ENCODE measurements at places on chromosomes 13 and 19.

- DNase-seq, result no peak
Measured at GRCh38 chr13:39935155-39935554, 279.7 kb downstream of the COG6 start.

- no peak for DNase-seq
Measured at GRCh38 chr13:32790731-32791130, 204.5 kb downstream of the PDS5B start.

DNA sequence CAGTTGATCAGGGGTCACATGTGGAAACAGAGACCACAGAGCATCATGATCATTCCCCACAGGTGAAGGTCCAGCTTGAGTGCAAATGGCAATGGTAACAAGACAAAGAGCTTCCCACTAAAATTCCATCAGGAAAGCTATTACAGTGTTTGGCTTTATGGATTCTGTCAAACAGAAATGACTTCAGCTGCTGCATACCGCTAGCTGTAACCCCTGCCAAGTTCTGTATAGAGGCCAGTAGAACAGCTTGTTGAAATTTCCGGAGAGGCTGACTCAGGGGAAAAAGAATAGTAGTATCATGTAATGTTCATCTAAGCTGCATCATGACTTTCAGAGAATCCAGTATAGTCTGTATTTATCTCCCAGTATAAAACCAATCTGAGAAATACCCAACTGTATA lies 1704.7 kb downstream of the SLITRK5 start:
- DNase-seq, result no peak

GRCh38 chr19:2446381-2446780 lies 10.4 kb downstream of the LMNB2 start:
- no peak for DNase-seq

DNA sequence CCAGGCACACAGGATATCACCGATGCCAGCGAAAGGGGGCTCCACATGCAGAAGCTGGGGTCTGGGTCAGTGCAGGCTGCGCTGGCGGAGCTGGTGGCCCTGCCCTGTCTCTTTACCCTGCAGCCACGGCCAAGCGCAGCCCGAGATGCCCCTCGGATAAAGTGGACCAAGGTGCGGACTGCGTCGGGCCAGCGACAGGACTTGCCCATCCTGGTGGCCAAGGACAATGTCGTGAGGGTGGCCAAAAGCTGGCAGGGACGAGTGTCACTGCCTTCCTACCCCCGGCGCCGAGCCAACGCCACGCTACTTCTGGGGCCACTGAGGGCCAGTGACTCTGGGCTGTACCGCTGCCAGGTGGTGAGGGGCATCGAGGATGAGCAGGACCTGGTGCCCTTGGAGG lies 7.2 kb downstream of the NCAN start:
- no peak for DNase-seq

- no peak for DNase-seq
Measured at GRCh38 chr13:29716493-29716892, 121.0 kb upstream of the SLC7A1 start.

DNA sequence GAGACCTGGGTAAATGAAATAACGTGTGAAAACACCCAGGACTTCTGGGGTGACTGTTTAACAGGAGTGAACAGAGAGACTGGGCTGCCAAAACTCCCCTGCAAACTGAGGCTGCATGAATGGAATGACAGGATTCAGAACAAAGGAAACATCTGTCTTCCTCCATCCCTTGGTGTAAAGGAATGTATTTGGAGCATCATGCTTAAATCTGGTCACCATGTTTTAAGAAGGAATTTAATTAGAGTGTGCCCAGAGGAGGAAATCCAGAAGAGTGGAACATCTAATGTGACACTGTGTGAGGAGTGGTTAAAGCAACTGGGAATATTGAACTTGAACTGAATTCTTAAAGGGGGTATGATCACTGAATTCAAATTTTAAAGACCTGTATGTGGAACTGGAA lies 437.2 kb downstream of the LIG4 start:
- no peak for DNase-seq

DNA sequence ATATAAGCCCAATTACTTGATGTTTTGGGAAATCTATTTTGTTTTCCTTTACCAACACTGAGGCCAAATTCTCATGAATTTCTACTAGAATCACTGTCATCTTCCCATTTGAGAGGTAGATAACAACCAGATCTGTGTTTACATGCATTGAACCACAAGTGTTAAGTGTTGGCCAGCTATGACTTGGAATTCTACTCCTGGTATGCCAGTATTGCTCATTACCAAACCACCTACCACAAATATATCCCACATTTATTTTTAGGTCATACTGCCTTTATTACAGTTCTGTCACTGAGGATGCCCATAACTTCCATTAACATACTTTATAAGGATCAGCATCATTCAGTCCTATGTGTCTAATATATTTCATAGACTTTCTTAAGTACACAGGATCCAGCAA lies 328.9 kb downstream of the DIAPH3 start:
- no peak for DNase-seq

DNA sequence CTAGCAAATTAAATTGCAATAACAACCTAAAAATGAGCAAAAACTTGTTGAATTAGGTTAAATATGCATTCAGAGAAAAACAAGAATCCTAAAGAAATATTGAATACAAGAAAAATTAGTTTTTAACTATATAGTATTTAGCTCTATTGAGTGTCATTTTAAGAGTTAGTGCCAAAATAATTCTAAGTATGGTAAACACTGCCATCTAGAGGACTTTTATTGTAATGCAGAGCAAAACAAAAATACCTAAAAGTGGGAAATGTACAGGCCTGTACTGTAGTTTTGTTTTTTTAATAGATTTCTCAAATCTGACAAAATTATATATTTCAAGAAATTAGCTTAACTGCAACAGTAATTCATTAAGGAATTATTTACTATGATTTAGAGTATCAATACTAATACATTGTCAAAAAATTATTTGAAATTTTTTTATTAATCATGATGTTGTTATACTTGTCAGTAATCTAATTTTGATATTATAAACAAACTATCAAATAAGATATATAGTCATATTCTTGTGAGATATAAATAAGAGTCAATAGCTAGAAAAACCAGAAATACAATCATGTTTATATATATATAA lies 8.2 kb upstream of the PCDH9 start:
- DNase-seq, result no peak

- no peak for DNase-seq
Measured at GRCh38 chr19:291561-292280, 518 bp upstream of the PLPP2 start.

- DNase-seq, result no peak
Measured at GRCh38 chr19:5672708-5673459, 7.4 kb downstream of the MICOS13 start.

DNA sequence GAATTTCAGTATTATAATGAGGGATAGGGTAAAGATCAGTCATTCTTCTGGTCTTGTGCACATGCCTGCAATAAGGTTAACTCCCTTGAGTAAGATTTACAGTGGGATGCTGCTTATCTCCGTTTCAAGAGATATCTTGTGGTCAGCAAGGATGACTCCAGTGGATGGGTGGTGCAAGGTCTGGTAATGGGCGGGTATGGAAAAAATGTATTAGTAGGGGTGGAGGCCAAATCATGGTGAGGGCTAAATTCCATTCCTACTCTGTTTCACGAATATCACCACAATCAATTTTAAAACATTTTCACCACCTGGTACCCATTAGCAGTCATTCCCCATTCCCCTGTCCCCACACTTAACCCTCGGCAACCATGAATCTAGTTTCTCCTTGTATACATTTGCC lies 40.6 kb downstream of the CCDC122 start:
- no peak for DNase-seq

- DNase-seq, result no peak
Measured at GRCh38 chr13:37833411-37833810, 36.2 kb downstream of the TRPC4 start.

DNA sequence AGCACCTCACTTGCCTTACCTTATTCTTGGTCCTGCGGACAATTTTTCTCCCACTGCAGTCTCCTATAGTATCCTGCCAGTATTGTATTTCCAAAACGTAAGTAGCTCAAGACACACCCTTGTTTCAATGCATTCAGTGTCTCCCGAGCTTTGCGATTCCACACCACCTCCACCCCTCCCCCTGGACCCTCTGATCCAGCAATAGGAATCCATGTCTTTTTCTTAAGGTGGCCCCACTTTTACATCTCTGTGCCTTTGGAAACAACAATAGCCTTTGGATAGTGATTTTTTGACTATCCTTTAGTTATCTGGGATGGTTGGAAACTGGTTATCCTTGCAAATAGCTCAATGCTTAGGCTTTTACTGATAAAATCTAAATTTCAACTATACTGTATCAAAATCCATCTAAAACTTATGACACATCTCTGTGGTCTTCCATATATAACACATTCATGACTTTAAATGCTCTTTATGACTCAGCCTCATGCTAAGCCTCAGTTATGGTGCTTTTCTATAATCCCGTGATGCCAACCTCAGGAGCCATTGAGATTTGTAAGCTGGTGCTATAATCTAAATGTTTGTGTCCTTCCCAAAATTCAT lies 27.1 kb downstream of the FAM216B start:
- DNase-seq, result no peak

GRCh38 chr13:69331245-69331644 lies 776.4 kb upstream of the ATXN8OS start:
- no peak for DNase-seq

GRCh38 chr19:7783991-7784423 lies 21.0 kb downstream of the CLEC4M start:
- DNase-seq, result no peak

GRCh38 chr19:50199259-50199555 lies 4.2 kb upstream of the MYH14 start:
- DNase-seq, result no peak

GRCh38 chr19:18294467-18294864 lies 13.0 kb upstream of the JUND start:
- peak; percentile 88 for DNase-seq

DNA sequence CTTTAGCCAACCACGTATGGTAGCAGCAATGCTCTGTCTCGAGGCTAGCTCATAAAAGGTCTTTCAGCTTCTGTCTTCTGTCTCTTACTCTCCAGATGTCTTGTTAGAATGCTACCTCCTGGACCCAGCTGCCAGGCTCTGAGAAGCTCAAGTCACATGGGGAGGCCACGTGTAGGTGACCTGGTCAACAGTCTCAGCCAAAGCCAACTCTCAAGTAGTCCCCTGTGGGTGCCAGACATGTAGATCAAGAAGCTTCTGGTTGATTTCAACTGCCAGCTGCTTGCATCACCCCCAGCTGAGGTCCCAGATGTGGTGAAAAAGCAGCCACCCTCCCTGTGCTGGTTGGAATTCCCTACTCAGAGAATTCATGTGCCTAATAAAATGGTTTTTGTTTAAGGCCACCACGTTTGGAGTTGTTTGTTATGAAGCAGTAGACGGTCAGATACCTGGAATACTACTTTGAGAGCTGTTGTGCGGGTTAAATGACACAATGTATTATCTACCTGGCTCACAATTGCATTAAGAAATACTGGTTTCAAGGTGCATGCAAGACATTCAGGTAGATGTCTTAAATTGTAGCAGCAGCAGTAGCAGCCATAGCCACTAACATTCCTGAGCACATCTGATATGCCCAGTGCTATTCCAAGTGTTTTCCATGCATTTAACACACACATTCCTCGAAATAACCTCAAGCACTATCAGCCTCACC lies 131.0 kb upstream of the RFC3 start:
- DNase-seq, result no peak

- DNase-seq, result no peak
Measured at GRCh38 chr19:13670846-13671245, 93.5 kb upstream of the MRI1 start.

GRCh38 chr13:110138010-110138699 lies 168.8 kb downstream of the COL4A1 start:
- peak; percentile 48 for DNase-seq

GRCh38 chr13:24168392-24168750 lies 7.9 kb downstream of the SPATA13 start:
- DNase-seq, result no peak

DNA sequence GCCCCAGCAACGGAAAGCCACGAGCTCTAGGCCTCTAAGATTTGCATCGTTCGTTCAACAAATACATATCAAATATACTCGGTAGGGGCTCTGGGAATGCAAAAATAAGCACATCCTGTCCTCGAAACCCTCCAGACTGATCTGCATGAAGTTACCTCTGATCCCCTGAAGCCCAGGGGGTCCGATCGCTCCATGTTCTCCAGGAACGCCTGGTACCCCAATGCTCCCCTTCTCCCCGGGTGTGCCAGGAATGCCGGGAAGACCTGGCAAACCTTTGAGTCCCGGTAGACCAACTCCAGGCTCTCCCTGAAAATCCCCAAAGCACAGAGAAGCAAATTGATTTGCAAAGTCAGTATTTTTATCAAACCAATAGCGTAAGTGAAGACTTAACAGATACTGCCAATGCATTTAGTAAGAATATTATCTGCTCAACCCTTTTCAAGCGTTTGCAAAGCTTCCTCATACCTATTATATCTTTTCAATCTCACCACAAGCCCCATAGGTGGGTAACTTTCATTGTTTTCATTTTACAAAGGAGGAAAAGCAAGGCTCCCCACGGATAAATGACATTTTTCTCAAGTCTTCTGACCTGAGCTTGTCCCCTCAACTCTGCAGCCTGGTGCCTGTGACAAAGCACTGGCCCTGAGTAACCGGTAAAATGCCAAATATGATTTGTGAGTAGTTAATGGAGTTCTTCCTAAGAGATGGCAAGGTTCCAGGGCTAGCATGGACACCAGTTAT lies 127.7 kb downstream of the COL4A1 start:
- no peak for DNase-seq

GRCh38 chr13:94327318-94327717 lies 152.2 kb downstream of the DCT start:
- DNase-seq, result no peak

DNA sequence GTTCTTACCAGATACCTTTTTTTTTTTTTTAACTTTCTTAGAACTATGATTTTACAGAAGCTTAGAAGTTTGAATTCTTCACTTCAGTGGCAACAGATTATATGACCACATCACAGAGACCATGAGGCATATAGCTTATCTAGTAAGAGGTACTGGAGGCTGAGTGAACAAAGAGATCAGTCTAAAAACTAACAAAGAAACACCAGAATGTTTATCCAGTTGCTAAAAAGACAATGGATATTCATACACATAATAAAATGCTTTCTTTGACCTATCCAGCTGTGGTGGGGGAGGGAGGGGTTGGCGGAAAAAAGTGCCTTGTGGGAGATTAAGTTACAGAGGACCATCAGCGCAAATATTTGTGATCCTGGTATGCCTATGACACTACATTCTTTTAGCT lies 34.7 kb upstream of the SLITRK6 start:
- DNase-seq, result no peak

- DNase-seq, result no peak
Measured at GRCh38 chr13:87676254-87677042, 5.3 kb downstream of the SLITRK5 start.

- DNase-seq, result no peak
Measured at GRCh38 chr13:81986308-81986707, 1645.4 kb upstream of the SPRY2 start.

DNA sequence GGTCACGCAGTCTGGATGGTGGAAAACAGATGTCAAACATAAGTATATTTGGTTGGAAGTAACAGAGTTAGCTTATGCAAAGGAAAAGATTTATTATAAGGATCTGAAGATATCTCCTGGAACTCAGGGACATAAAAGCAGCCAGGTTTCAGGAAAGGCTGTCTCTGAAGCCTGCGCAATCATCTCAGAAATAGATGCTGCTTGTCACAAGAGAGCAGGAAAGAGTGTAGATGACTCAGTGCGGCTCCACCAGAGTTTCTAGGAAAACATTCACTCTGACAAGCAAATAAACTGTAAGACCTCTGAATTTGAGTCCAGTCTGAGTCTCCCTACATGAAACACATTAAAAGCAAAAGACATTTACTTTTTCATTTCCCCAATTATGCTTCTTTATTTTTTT lies 220.4 kb upstream of the HTR2A start:
- DNase-seq, result no peak

Data from stimulated activated CD4-positive, alpha-beta T cell treated with anti-CD3 and anti-CD28 coated beads, Interleukin-1b, Interleukin-23, amount 100 ng/mL, for 4 hours (primary cell).